ENCODE measurements at places on chromosomes 2 and 18.
A peak's percentile ranks its signal among the peaks of the same experiment; 100 is the strongest.

GRCh38 chr2:240462073-240462706, 26.7 kb downstream of the GPC1 start:
- no peak for DNase-seq

DNA sequence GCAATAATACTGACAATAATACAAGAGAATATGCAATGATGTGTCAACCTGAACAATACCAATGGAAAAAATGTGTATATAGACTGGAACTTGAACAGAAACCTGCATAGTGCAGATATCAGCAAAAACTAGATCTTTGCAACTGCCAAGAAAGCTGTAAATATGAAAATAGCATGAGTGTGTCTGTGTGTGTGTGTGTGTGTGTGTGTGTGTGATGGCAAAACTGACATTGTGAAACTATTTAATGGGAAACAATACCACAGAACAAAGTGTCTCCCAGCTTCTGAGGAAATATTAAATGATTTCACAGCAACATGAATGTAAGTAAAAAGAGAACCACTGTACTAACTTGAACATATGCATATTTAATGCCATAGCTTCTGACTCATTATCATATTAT, 558.2 kb upstream of the LINC00305 start:
- no peak for DNase-seq

- no peak for DNase-seq
Measured at GRCh38 chr18:12015416-12016062, 34.2 kb downstream of the IMPA2 start.

DNA sequence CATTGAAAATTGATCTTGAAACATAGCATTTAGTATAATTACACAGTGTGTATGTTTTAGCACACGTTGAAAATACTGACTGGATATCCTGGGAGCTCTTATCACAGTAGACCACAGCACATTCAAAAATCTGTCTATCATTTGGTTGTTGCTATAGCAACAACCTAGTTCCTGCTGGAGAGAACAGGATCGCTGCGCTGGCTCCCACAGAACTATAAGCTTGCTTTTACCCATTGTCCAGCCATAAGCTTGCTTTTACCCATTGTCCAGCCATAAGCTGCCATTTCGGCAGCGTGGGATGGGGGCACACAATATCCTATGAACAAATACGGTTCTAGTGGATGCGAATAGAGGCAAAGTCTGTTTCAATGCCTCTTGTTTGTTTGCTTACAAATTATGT, 70.4 kb upstream of the ST6GAL2 start:
- DNase-seq, result peak; percentile 80

- DNase-seq, result no peak
Measured at GRCh38 chr2:119721904-119722303, 37.8 kb upstream of the PTPN4 start.

GRCh38 chr2:46273225-46273863, 23.9 kb upstream of the EPAS1 start:
- DNase-seq, result peak; percentile 76

DNA sequence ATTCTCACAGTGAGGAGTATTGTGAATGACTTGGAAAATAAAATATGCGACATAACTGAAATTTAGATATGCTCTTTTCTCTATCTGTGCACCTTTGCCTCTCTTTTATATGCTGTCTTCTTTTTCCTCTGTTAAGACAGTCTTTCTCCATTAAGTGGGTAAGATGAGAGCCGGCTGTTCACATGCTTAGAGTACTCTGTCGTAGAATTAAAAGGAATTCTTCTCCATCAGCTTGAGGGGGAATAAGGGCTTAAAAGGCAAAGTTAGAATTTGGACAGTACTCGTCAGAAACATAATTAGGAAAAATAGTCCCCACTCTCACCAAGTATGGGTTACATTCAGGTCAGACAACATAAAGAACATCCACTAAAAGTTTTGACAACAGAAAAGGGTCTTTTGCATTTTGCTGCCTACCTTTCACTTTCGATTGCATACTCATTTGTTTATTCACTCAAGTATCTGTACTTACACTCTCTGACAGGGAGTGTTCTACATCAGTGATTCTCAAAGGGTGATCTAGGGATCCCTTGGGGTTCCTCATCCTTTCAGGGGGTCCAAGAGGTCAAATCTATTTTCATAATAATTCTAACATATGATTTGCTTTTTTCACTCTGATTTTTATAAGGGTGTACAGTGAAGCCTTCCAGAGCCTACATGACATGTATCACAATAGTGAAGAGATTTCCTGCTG, 48.0 kb downstream of the ARHGAP15 start:
- DNase-seq, result no peak

DNA sequence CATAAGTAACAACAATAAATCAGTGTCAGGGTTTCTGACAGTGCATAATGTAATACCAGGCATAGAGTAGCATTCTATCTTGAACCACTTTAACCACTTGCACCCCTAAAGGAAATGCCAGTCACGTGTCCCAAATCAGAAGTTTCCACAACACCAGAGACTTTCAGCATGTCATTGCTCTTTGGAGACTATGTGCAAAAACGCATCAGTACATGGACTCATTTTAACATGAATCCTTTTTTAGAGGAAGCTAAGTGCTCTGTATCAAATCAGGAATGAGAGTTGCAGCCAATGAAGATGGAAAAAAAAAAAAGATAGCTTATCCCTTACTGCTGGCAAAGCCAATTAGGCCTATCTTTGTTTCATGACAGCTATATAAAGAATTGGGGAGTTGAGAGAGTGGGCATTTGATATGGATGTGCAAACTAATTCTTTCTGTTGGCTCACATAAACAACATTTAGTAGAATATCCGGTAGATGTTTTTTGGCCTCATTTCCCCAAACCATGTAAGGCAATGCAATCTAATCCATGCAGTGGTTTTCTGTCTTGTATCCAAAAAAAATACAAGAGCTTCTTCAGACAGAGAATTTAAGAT, 353.1 kb downstream of the IRS1 start:
- no peak for DNase-seq

DNA sequence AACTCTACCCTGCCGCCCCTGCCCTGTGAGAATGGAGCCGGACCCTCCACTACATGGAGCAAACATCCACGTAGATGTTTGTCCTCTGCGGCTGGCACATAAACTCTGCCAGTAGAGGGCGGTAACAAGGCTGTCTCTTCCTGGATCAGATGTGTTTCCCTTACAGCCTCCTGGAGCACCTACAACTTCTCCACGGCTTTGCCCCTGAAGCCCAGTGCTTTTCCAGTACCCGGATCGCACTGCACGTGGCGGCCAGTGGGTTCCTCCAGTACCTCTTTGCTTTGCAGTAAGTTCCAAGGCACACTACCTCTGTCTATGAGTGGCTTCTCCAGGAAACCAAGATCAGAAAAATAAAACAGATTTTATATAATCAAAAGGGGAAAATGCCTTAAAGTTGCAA, 651.3 kb downstream of the DCDC2C start:
- peak; percentile 13 for DNase-seq

DNA sequence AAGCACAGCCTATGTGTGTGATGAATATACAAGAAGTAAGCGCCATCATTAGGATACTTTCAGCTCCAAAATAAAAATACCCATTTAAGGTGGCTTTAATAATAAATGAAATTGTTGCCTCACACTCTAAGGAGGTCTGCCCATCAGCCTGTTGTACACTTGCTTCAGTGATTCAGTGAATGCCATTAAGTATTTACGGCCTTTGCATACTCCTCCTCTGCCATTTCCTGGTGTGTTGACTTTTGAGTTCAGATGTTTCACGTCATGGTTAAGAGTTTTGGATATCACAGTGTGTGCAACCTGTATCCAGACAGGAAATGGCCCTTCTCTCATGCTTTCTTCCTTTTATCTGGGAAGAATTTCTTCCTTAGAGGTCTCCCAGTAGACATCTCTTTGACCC, 38.6 kb upstream of the SNORC start:
- no peak for DNase-seq

DNA sequence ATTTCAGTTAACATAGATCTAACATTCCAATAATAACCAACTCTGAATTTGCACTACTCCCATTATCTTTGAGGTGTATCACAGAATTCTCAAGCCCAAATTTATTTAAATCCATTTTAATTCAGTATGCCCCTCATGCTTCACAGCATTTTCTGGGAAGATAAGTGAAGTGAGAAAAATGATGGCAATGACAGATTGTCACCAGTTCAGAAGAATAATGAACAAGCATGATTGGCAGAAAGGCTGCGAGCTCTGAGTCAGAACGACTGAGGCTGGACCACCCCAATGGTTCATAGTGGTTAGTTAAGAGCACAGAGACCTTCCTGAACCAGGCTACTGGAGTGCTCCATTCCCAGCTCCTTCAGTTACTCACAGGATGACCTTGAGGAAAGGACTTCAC, 4.9 kb downstream of the SPRED2 start:
- no peak for DNase-seq

DNA sequence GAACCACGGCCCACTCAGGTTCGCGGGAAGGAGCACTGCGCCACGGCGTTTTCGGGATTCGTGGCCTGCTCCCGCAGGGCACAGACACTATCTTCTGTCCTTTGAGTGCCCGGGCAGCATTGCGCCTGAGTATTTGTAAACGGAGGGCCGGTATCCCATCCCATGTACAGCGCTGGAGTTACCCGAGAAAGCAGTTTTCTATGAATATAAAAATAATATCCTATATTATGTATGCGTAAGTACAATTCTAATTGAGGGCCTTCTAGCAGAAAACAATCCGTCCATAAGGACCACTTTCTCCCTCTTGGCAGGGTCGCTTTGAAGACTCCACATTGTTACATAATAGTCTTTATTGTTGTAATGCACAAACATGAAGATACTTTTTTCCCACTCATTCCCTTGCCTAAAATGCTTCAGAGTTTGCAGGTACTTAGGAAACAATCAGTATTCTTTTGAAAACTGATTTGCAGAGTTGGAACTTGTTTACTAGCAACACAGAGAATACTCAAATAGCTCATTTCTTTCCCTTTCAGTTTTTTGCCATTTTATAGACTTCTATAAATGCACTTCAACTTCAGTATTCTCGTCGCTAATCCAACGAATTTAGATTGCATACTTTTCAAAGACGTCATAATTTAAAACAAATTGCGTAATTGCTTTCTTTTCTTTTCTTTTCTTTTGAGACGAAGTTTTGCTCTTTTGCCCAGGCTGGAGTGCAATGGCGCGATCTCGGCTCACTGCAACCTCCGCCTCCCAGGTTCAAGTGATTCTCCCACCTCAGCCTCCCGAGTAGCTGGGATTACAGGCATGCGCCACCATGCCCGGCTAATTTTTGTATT, 1.0 kb upstream of the REV1 start:
- no peak for DNase-seq

- DNase-seq, result no peak
Measured at GRCh38 chr2:191670076-191670475, 7.9 kb upstream of the NABP1 start.

DNA sequence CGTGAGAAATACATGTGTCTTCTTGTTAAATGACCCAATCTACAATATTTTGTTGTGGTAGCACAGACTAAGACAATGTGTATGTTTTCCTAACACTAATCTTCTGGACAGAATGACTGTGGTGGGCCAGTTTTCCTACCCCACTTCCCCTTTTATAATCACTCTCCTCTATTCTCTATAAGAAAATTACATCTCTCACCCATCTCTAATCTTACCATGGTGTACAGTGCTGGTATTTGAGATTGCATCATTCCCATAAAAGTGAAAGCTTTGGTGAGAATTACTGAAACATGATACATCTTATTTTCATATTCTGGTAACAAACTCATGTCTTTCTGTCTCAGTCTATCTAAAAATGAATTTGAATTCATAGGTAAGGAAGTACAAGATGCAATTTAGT, 40.5 kb downstream of the CAVIN2 start:
- no peak for DNase-seq
